ENCODE measurements at places on chromosomes 2 and 18.

DNA sequence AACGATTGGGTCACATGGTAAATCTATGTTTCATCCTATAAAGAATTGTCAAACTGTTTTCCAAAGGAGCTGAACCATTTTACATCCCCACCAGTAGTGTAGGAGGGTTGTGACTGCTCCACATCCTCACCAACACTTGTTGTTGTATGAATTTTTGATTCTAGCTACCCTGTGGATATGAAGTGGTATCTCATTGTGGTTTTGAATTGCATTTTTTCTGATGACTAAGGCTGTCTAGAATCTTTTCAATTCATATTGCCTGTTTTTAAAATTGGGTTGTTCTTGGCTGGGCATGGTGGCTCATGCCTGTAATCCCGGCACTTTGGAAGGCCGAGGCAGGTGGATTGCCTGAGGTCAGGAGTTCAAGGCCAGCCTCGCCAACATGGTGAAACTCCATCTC is 44.5 kb downstream of the TXNL1 start:
- H3K4me1 ChIP-seq, result no peaks in the 10 kb centered on the region
- no peaks in the 10 kb centered on the region for H3K36me3 ChIP-seq
- H3K4me3 ChIP-seq, result no peak overlapping the region
- H3K27me3 ChIP-seq, result no peaks in the 10 kb centered on the region
- no peak for DNase-seq
- H3K27ac ChIP-seq, result no peak overlapping the region

- no peak overlapping the region for H3K27ac ChIP-seq
- no peaks in the 10 kb centered on the region for H3K4me1 ChIP-seq
- no peak for DNase-seq
- H3K36me3 ChIP-seq, result no peaks in the 10 kb centered on the region
These were observed 102.2 kb downstream of the PTGR3 start for GRCh38 chr18:75106746-75107145.

DNA sequence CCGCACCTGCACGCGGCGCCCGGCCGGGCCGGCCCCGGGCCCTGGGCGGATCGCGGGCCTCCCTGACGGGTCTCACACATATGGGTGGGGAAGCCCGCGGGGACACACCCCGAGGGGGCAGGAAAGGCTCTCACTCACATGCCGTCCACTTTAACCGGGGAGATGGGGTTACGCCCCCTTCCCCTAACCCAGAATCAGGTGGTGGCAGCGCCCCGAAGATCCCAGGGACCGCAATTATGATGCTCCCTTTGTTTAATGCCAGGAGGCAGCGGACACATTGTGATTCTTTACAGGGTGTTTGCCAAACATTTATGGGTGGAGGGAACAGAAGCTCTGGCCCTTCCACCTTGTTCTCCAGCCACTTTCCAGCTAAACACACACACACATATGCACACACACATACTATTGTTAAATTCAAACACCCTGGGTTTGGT is 424 bp upstream of the ANKRD44 start:
- no peaks in the 10 kb centered on the region for H3K36me3 ChIP-seq
- H3K4me3 ChIP-seq, result peak overlapping the region; percentile 83
- peaks cover 11% of the 10 kb centered on the region for H3K27me3 ChIP-seq
- DNase-seq, result no peak

- DNase-seq, result no peak
- H3K4me3 ChIP-seq, result no peak overlapping the region
These were observed 4.8 kb upstream of the THOC1 start for GRCh38 chr18:272650-273049.

DNA sequence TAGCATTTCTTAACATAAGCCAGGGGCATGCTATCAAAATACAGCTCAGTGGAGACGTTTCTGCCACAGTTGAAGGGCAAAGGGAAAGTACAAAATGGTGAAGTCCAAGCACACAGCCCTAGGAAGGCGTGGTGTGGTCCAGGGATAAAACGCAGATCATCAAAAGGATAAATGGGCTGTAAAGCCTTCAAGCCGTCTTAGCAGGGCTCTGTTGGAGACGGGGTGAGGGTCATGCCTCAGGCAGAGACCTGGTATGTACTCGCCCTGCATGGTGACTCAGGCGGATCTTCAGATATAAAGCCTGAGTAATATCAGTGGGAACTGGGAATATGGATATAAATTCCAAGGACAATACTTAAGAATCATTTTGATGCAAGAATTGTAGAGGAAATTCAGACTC is 61.2 kb downstream of the NGEF start:
- no peaks in the 10 kb centered on the region for H3K4me1 ChIP-seq
- H3K27ac ChIP-seq, result no peak overlapping the region
- H3K36me3 ChIP-seq, result no peaks in the 10 kb centered on the region

GRCh38 chr18:45864081-45864480 is 38.6 kb downstream of the SIGLEC15 start:
- peaks cover 6% of the 10 kb centered on the region for H3K36me3 ChIP-seq
- no peak for DNase-seq
- no peaks in the 10 kb centered on the region for H3K27me3 ChIP-seq
- no peak overlapping the region for H3K27ac ChIP-seq

GRCh38 chr2:143125717-143126116 is 3.5 kb upstream of the ARHGAP15 start:
- H3K4me3 ChIP-seq, result no peak overlapping the region
- H3K27ac ChIP-seq, result no peak overlapping the region
- no peak for DNase-seq
- H3K27me3 ChIP-seq, result no peaks in the 10 kb centered on the region
- H3K4me1 ChIP-seq, result no peaks in the 10 kb centered on the region

GRCh38 chr2:151933266-151933804 is 105.1 kb upstream of the ARL5A start:
- DNase-seq, result no peak
- no peaks in the 10 kb centered on the region for H3K27me3 ChIP-seq
- H3K36me3 ChIP-seq, result no peaks in the 10 kb centered on the region
- no peaks in the 10 kb centered on the region for H3K4me1 ChIP-seq

DNA sequence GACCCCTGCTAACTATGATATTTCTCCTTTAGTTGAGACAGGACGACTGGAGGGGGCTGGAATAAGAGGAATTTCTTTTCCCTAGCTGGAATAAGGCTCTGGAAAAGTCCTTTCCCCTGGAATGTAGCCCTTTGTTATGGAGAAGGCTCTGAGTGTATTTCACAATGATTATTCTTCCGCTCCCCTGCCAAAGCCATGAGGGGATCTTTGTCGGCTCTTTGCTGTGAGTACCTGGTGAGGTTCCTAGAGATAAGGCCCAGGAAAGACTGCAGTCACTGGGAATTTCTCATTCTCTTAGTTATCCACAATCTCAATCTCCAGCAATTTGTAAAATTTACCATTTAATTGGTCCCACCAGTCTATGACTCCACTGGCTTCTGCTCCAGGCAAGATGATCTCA is 340.2 kb upstream of the HNRNPA3 start:
- H3K27ac ChIP-seq, result no peak overlapping the region
- H3K4me1 ChIP-seq, result no peaks in the 10 kb centered on the region
- no peak overlapping the region for H3K4me3 ChIP-seq

- no peaks in the 10 kb centered on the region for H3K27me3 ChIP-seq
- DNase-seq, result no peak
- H3K27ac ChIP-seq, result no peak overlapping the region
- no peaks in the 10 kb centered on the region for H3K36me3 ChIP-seq
These were observed 88.3 kb upstream of the LRATD1 start for GRCh38 chr2:14544247-14544646.

GRCh38 chr18:40917056-40917455 is 1038.0 kb upstream of the PIK3C3 start:
- H3K27ac ChIP-seq, result no peak overlapping the region
- DNase-seq, result no peak
- no peaks in the 10 kb centered on the region for H3K27me3 ChIP-seq
- no peak overlapping the region for H3K4me3 ChIP-seq
- H3K36me3 ChIP-seq, result no peaks in the 10 kb centered on the region
- no peaks in the 10 kb centered on the region for H3K4me1 ChIP-seq

DNA sequence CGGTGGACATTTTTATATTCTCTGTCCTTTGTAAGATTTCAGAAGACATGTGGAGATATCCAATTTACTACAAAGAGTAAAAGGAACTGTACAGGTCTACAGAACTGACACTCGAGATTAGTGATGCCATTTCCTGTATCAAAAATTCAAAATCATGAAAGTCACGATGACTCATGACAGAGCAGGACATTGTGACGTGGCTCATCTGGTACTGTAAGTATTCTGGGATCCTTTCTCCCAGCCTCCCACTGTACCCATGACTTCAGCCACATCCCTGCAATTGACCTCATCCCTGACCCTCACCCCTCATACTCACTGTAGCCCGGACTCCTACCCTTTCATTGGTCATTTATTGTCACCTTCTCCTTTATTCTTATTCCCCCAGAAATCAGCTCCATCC is 736.5 kb downstream of the EPHA4 start:
- no peaks in the 10 kb centered on the region for H3K4me1 ChIP-seq
- H3K36me3 ChIP-seq, result no peaks in the 10 kb centered on the region
- no peak overlapping the region for H3K27ac ChIP-seq
- no peak for DNase-seq
- H3K4me3 ChIP-seq, result no peak overlapping the region
- no peaks in the 10 kb centered on the region for H3K27me3 ChIP-seq

- no peaks in the 10 kb centered on the region for H3K27me3 ChIP-seq
- no peak for DNase-seq
- no peaks in the 10 kb centered on the region for H3K4me1 ChIP-seq
- H3K4me3 ChIP-seq, result no peak overlapping the region
- no peaks in the 10 kb centered on the region for H3K36me3 ChIP-seq
These were observed 99.3 kb downstream of the PRELID3A start for GRCh38 chr18:12507007-12507406.

DNA sequence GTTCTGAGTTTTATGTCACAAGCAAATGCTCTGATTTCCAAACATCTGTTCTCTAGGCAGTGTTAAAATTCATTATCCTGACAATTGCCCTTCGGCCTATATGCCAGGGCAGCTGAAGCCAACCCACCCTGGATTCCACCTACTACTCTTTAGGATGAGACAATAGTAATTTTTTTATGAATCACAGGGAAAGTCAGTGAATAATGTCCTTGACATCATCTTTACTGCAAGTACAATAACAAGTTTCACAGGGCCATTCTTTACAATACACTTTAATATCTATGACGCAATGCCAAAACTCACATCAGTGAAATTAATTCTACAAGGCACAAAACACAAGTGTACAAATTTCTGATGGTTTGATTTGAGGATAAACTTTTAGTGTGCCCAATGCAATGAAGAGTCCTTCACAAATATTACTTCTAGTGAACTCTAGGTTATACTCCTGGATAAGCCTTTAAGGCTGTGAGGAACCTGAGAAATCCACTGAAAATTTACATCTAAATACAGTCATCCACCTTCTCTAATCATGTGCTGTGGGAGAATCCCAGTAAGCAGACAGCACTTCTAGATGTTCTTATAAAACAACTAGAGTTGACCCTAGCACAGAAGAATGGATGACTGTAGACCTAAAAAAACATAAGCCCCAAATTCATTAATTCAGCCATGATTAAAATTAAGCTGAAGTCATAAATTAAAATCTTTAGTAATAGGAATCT is 77.3 kb upstream of the CTLA4 start:
- H3K4me3 ChIP-seq, result no peak overlapping the region
- DNase-seq, result no peak
- no peaks in the 10 kb centered on the region for H3K36me3 ChIP-seq
- no peaks in the 10 kb centered on the region for H3K27me3 ChIP-seq
- H3K27ac ChIP-seq, result no peak overlapping the region

DNA sequence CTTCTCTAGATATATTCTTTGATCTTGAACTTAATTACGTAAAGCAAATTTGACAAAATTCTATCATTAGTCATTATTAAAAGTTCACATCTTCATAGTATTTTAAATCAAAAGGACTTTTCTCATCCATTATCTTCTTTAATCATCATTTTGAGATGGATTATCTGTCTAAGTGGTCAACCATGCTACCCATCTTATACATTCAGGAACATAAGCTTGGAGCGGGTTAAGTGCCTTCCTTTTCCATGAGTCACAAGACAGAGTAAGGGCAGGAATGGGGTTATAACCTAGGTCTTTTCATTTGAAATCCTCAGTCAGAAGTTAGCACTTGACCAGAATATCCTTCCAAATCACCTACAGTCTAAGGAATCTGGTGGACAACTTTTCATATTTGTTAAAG is 297.1 kb downstream of the TCF4 start:
- no peaks in the 10 kb centered on the region for H3K27me3 ChIP-seq
- DNase-seq, result no peak
- H3K36me3 ChIP-seq, result no peaks in the 10 kb centered on the region
- H3K27ac ChIP-seq, result no peak overlapping the region
- H3K4me1 ChIP-seq, result no peaks in the 10 kb centered on the region
- no peak overlapping the region for H3K4me3 ChIP-seq

DNA sequence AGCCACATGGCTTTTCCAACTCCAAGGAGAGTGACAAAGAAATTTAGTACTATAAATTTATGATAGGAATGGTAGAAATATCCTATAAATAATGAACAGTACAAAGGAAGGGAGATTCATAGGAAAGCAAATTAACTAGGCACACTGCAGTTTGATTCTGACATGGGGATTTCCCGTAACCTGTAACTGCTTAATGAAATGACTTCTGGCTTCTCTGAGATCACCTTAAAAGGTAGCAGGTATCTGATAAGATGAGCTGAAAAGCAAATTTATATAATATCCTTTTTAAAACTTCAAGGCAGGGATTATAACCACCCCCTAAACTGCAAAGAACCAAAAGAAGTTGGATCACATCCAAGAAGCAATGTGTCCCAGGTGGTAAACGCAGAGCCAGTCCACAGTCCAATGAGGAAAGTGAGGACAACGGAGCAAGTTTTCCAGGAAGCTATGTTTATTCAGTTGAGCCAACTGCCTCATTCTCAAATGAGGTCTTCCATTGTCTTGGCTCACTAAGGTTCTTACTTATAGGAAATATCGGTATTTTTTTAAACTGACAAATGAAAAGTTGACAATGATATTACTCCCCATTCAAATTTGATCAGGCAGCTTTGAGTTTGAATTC is 43.0 kb downstream of the WIPF1 start:
- H3K27ac ChIP-seq, result no peak overlapping the region
- H3K27me3 ChIP-seq, result no peaks in the 10 kb centered on the region
- H3K4me1 ChIP-seq, result no peaks in the 10 kb centered on the region
- no peaks in the 10 kb centered on the region for H3K36me3 ChIP-seq

GRCh38 chr18:75253784-75254183 is 43.2 kb downstream of the TSHZ1 start:
- no peak overlapping the region for H3K4me3 ChIP-seq
- H3K36me3 ChIP-seq, result no peaks in the 10 kb centered on the region
- H3K27ac ChIP-seq, result no peak overlapping the region
- no peak for DNase-seq

- H3K4me1 ChIP-seq, result peaks cover 5% of the 10 kb centered on the region
- H3K36me3 ChIP-seq, result peaks cover 4% of the 10 kb centered on the region
- no peak overlapping the region for H3K27ac ChIP-seq
- DNase-seq, result no peak
- peak overlapping the region; percentile 77 for H3K4me3 ChIP-seq
- H3K27me3 ChIP-seq, result no peaks in the 10 kb centered on the region
These were observed 655 bp downstream of the RND3 start for GRCh38 chr2:150486539-150487484.

DNA sequence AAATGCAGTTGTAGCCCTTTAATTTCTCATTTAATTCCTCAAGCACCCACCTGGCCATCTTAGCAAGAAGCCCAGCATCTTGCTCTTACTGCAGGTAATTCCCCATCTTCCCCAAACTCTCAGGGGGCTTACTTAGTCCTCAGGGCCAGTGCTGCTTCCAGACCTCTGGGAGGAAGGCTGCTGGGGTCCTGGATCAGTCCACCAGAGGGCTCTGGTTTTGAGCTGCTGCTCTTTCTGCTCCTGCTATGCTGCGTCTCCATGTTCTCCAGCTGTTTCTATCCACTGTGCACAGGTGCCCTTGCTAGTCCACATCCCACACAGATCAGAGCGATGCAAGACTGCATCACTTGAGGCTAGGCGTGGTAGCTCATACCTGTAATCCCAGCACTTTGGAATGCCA is 34.5 kb upstream of the TMEM87B start:
- H3K27me3 ChIP-seq, result no peaks in the 10 kb centered on the region
- peaks cover 2% of the 10 kb centered on the region for H3K4me1 ChIP-seq
- no peaks in the 10 kb centered on the region for H3K36me3 ChIP-seq
- no peak overlapping the region for H3K4me3 ChIP-seq
- no peak overlapping the region for H3K27ac ChIP-seq
